ENCODE measurements at places on chromosomes 7 and 10.

DNA sequence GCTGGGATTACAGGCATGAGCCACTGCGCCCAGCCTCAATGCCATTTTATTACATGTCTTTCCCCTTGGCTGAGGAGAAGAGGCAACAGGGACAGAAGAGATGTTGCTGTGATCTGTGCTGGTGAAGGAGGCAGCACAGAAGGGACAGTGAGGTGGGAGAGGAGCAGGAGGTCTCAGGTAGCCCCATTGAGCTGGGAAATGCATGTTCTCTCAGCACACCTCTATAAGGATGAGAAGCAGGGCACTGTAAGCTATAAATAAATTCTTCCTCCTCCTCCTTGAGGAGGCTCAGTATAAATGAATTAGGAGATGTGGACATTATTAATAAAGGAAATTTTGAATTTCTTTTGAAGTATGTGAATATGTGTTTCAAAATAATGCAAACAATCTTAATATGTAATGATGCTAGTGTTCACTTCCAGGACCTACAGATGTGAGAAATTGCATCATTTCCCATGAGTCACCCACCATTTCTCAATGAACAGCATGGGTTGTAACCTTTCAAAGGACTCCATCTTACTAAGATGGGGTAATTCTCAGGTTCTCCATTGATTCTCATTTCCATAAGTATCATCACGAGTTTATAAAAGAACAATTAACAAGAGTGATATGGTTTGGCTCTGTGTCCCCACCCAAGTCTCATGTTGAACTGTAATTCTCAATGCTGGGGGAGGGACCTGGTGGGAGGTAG lies 88.9 kb upstream of the ODAD2 start:
- no peak for DNase-seq

- DNase-seq, result no peak
These were observed 160.8 kb upstream of the NPSR1 start for GRCh38 chr7:34497153-34497777.

DNA sequence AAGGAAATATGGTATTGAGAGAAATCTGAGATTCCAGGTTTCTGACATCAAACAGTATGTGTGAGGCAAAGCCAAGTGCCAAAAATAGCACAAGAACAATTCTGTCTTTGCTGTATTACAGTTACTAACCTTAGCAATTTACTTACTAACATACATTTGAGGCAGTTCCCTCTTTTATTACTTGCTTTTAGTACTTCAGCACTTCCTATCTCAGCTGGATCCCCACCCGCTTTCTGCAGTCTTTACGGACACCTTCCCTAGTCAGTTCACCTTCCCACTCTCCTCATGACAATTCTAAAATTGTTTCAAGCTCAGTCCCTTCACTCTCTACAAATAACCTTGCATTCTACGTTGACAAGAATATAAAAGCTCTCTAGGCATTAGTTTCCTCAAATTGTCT lies 79.2 kb downstream of the ELAPOR2 start:
- DNase-seq, result no peak

- DNase-seq, result no peak
These were observed 538.2 kb upstream of the CELF2 start for GRCh38 chr10:10479465-10479864.

GRCh38 chr10:14063531-14064285 lies 267.0 kb downstream of the FRMD4A start:
- no peak for DNase-seq

DNA sequence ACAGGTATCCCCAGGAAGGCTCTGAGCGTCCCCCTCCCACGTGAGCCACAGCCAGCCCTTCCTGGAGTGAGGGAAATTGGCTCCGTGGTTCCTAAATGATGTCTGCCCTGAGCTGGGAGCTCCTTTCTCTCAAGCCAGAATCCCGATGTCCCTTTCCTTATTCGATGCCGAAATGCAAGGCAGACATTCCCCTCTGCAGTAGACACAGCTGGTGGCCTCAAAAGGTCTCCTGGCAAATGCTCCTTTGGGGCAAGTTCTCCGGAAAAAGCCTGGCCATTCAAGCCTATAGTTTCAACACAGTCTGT lies 98.9 kb downstream of the HIP1 start:
- no peak for DNase-seq

DNA sequence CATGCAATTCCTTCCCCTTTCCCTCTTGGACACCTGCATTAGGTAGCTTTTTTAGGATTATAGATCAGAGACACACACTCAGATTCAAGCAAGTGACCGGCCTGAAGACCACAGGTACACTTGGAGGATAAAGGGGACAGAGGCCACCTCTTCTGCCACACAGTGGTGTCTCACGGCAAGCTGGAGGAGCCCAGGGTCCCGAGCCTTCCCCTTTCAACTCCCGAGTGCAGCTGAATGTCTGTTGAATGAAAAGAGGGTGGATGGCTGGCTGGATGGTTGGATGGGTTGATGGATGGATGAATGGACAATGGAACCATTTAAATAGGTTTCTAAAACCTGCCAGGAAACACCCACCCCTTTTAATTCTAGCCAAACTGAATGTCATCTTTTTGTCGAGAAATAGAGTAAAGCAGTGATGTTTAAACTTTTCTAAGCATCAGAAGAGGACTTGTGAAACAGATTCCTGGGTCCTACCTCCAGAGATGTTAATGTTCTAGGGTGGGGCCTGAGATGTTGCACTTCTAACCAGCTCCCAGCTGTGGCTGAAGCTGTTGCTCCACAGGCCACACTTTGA lies 49.2 kb upstream of the ZMIZ1 start:
- DNase-seq, result peak; percentile 32

- DNase-seq, result no peak
These were observed 9.1 kb downstream of the OR2A7 start for GRCh38 chr7:144255471-144255897.

- no peak for DNase-seq
These were observed 66.6 kb upstream of the WNT16 start for GRCh38 chr7:121262221-121262620.

DNA sequence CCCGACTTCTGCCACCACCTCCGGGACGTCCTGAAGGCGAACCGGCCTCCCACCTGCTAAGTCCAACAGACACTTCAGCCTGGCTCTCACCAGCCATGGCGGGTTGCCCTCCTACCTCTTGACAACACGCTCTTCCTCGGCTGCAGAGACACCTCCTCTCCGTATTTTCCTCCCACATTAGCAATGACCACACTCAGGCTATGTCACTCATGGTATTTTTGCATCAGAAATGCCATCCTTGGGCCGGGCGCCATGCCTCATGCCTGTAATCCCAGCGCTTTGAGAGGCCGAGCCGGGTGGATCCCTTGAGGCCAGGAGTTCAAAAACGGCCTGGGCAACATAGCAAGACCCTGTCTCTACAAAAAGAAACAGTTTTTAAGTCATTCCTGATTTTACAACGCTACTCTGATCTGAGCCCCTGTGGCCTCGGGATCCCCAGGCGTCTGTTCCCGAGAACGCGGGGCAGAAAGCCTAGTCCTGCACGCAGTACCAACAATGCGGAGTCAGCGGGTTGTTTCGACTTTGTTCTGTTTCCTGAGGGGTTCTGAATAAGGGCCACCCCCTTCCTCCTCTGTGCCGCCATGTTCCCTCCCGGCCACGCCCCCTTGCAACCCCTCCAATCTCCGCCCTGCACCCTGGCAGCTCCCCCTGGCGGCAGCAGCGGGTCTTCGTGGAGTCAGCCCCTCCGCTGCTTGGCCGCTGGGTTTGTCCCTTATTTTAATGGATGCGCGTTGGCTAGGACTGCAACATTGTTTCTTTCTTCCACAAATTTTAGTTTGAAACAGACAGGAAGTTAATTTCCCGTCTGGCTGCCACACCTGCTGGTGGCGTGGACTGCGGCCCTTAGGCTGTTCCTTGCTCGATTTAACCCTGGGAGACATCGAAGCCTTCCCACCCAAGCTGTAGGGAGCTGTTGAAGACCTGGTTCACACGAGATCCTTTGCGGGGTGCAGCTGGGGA lies 9.7 kb upstream of the ZFAND2A start:
- DNase-seq, result peak; percentile 85

DNA sequence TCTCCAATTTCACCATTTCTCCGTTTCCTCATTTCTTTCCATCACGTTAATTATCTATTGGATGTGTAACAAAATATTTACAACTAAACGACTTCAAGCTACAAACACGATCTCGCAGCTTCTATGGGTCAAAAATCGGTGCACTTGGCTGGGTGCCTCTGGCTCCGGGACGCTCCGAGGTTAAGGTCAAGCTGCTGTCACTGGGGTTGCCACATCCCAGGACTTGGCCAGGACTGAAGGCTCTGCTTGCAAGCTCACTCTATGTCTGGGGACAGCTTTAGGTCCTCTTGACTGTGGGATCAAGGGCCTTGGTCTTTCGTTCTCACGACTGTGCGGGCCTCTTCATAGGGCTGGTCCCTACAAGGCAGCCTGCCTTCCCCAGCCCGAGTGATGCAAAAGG lies 159.7 kb downstream of the CCDC3 start:
- peak; percentile 58 for DNase-seq

GRCh38 chr10:70918851-70919530 lies 30.6 kb upstream of the PCBD1 start:
- peak; percentile 63 for DNase-seq

- DNase-seq, result peak; percentile 11
These were observed 4.7 kb upstream of the PWWP2B start for GRCh38 chr10:132392184-132392800.

GRCh38 chr10:64142395-64142794 lies 621.2 kb downstream of the REEP3 start:
- DNase-seq, result no peak

GRCh38 chr7:101386558-101387231 lies 24.0 kb downstream of the COL26A1 start:
- peak; percentile 76 for DNase-seq

- peak; percentile 67 for DNase-seq
These were observed 76.4 kb downstream of the GRK5 start for GRCh38 chr10:119283818-119284217.

- peak; percentile 93 for DNase-seq
These were observed 16.4 kb upstream of the C10orf105 start for GRCh38 chr10:71735709-71736569.

DNA sequence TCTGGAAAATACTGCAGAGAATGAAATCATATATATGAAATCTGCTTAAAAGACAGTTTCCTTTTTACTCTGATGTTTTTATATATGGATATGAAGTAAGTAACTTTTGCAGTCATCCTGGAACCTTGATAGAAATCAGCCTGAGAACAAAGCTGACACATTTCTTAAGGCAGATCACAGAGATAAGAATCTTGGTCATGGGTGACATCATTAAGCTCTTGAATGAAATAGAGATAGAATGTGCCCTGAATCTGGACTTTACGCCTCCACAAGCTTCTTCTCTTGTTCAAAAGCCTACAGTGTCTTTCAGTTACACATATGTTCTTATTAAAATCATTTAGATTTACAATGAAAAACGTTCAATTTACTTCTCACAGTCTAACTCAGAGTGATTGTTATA lies 319.1 kb upstream of the CNTNAP2 start:
- DNase-seq, result no peak

- DNase-seq, result no peak
These were observed 44.3 kb downstream of the TRRAP start for GRCh38 chr7:98922392-98923187.

DNA sequence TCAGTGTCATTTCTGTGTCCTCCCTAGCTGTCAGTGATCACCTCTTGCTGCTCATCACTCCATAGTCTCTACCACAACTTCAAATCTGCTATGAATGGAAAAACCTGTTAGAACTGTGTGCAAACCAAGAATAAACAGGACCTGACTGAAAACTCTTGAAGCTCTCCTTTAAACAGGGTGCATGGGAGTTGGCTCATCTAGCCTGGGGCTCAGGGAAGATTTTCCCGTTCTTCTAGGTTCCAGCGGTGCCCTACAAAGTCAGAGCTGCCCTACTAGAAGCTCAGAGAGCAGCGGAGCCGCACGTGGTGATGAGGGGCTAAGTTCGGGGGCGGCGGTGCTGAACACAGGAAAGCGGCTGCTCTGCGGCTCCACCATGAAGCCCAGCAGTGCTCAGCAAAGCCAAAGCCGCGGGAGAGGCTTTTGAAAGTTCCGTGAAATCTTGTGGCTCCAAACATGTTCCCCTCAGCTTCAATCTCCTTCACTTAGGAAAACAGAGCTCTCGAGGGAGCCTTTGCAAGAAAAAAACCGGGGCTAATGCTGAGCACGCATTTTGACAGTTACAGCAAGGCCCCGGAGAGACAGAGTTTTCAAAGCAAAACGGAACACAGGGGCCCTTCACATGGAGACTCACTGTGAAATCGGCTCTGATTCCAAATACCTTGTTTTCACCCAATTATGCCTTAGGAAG lies 30.5 kb downstream of the RGS10 start:
- peak; percentile 47 for DNase-seq

- no peak for DNase-seq
These were observed 4.9 kb upstream of the ZMIZ2 start for GRCh38 chr7:44743750-44744149.

GRCh38 chr7:54946764-54947163 lies 72.1 kb upstream of the EGFR start:
- no peak for DNase-seq

- no peak for DNase-seq
These were observed 18.6 kb downstream of the MAT1A start for GRCh38 chr10:80270887-80271286.

GRCh38 chr7:90903841-90904240 lies 307.7 kb downstream of the CDK14 start:
- DNase-seq, result no peak

DNA sequence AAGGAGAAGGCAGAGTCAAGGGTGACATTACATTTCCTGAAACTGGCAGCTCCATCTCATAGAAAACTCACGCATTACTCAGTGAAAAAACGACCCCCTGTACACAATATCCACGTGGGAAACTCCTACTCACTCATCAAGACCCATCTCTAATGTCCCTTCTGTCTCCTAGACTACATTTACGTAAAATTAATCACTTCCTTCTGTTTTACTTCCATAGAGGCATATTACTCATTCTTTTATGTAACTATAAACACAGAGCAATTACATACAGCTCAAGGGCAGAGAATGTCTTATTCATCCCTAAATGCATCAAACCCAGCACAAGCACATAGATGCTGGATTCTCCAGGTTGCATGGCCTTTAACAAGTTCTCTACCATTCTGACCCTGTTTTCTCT lies 281.8 kb downstream of the KCNMA1 start:
- DNase-seq, result no peak

- DNase-seq, result no peak
These were observed 909.6 kb downstream of the REEP3 start for GRCh38 chr10:64430690-64431323.

DNA sequence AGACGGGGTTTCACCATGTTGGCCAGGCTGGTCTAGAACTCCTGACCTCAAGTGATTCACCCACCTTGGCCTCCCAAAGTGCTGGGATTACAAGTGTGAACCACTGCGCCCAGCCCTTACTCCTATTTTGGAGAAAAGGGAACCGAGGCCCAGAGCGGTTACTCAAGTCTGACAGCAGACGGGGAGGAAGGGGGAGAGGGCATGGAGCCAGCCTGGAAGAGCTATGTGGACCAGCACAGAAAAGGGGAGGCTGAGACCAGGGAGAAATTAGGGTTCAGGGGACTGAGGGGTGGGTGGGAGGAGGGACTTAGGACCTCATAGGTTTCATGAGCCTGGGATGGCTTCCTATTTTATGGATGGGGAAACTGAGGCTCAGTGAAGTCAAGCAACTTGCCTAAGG lies 1.5 kb downstream of the SFRP5 start:
- no peak for DNase-seq

- no peak for DNase-seq
These were observed 153.0 kb upstream of the RHOBTB1 start for GRCh38 chr10:61097026-61097425.

Data from spleen (tissue), 13 donors.